ENCODE measurements at places on chromosomes 3 and 15. TPM values are rescaled to one million over a fixed set of nuclear protein-coding genes. Genes with fewer than 3 reads are reported as not detected.

- H3K4me1 ChIP-seq: peaks cover 2% of the 10 kb centered on the region
- H3K27me3 ChIP-seq: peaks cover 16% of the 10 kb centered on the region
- no peak overlapping the region for H3K4me3 ChIP-seq
- H3K36me3 ChIP-seq: no peaks in the 10 kb centered on the region
These were observed 391.5 kb downstream of the ERC2 start for GRCh38 chr3:56076746-56077145.

DNA sequence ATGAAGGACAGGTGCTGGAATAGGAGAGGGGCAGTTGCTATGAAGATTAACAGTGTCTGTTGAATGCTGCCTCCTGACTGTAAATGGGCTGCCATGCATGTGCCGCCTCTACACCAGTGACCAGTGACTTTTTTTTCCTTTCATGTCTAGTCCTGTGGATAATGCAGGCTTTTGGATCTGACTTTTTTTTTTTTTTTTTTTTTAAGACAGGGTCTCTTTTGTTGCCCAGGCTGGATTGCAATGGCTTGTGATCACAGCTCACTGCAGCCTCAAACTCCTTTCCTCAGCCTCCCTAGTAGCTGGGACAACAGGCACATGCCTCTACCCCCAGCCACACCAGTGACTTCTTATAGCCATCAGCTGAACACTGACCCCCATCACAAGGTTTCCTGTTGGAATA is 41.2 kb upstream of the AGBL1 start:
- no peak overlapping the region for H3K4me3 ChIP-seq
- no peak for DNase-seq
- H3K27ac ChIP-seq: no peak overlapping the region
- H3K27me3 ChIP-seq: no peaks in the 10 kb centered on the region
- H3K36me3 ChIP-seq: no peaks in the 10 kb centered on the region

GRCh38 chr3:184814214-184814613 is 2.2 kb downstream of the VPS8 start:
- no peak overlapping the region for H3K4me3 ChIP-seq
- H3K27ac ChIP-seq: no peak overlapping the region
- H3K36me3 ChIP-seq: peaks cover 8% of the 10 kb centered on the region
- DNase-seq: no peak
- no peaks in the 10 kb centered on the region for H3K27me3 ChIP-seq

DNA sequence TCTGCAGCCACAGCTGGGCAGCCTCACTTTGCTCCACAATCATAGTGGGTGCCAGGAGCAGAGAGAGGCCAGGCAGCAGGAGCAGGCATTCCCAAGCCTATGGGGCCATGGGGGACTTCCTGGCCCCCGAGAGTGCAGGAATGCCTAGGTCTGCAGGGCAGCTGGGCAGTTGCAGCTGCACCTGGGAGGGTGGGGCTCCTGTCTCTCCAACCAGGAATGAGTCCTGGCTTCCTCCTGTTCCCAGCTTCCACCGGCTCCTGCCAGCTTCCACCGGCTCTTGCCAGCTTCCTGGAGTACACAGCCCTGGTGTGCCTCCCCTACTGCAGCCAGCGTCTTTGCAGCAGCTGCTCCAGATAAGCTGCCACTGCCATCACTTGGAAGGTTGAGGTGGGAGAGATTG is 86.3 kb upstream of the CDV3 start:
- no peak overlapping the region for H3K4me3 ChIP-seq
- H3K36me3 ChIP-seq: no peaks in the 10 kb centered on the region
- no peak overlapping the region for H3K27ac ChIP-seq
- H3K27me3 ChIP-seq: no peaks in the 10 kb centered on the region
- peaks cover 16% of the 10 kb centered on the region for H3K4me1 ChIP-seq

The ZMYND10 gene
- total RNA-seq: 0.50 TPM

DNA sequence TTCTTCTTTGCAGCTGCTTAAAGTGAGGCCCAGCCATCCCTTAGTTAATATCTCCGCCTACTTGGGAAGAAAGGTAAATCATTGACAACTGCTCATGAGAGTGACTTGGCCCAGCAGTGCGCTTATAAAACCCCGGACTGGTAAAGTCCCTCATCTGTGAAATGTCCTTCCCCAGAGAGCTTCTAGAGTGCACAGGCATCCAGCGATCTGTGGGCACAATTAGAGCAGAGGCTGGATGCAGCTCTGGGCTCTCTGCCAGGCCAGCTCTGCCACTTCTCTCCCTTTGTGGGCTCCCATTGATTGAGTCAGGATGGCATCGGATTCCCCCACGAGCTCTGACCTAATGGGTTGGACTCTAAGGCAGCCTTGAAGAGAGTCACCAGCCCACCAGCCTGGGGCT is 219.0 kb upstream of the LINGO1 start:
- H3K36me3 ChIP-seq: peaks cover 6% of the 10 kb centered on the region
- peaks cover 73% of the 10 kb centered on the region for H3K27me3 ChIP-seq
- no peak overlapping the region for H3K4me3 ChIP-seq
- DNase-seq: no peak
- no peak overlapping the region for H3K27ac ChIP-seq
- no peaks in the 10 kb centered on the region for H3K4me1 ChIP-seq

The RNF123 gene
- 61.0 TPM for total RNA-seq

- H3K4me1 ChIP-seq: peaks cover 1% of the 10 kb centered on the region
- H3K36me3 ChIP-seq: no peaks in the 10 kb centered on the region
- no peak overlapping the region for H3K27ac ChIP-seq
- no peak overlapping the region for H3K4me3 ChIP-seq
These were observed 683.5 kb downstream of the NTRK3 start for GRCh38 chr15:87573039-87573438.

- peaks cover 16% of the 10 kb centered on the region for H3K36me3 ChIP-seq
- H3K27me3 ChIP-seq: no peaks in the 10 kb centered on the region
- no peak overlapping the region for H3K27ac ChIP-seq
- DNase-seq: no peak
- peaks cover 11% of the 10 kb centered on the region for H3K4me1 ChIP-seq
These were observed 25.9 kb downstream of the CBLB start for GRCh38 chr3:105842943-105843342.

DNA sequence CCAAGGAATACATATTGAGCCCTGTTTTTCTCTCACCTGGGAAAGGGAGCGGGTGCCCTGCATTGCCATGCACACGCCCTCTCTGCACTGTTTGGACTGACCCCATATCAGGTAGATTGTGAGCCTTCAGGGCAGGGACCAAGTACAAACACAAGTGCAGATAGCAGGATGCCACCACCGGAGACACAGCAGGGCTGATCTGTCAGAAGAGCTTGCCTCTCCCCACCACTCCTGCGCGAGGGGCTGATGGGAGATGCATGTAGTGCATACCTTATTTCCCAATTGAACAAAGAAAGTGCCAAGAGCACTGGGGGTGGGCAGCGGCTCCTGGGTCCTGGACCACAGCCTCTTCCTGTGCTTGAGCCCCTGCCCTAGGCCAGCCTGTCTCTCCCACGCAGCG is 9.0 kb upstream of the SLCO2A1 start:
- H3K36me3 ChIP-seq: peaks cover 2% of the 10 kb centered on the region
- H3K27me3 ChIP-seq: no peaks in the 10 kb centered on the region
- no peak overlapping the region for H3K27ac ChIP-seq
- H3K4me1 ChIP-seq: no peaks in the 10 kb centered on the region
- H3K4me3 ChIP-seq: no peak overlapping the region
- DNase-seq: peak; percentile 78

The STAB1 gene
- total RNA-seq: not detected
